ENCODE measurements at places on chromosomes 7 and 10. TPM values are rescaled to one million over a fixed set of nuclear protein-coding genes. Genes with fewer than 3 reads are reported as not detected.

GRCh38 chr10:124233546-124234138 is 140.2 kb upstream of the CHST15 start:
- DNase-seq = no peak

GRCh38 chr10:86197166-86197790 is 169.3 kb downstream of the GRID1 start:
- DNase-seq = no peak

GRCh38 chr7:99079104-99079503 is 64.8 kb downstream of the SMURF1 start:
- no peak for DNase-seq

DNA sequence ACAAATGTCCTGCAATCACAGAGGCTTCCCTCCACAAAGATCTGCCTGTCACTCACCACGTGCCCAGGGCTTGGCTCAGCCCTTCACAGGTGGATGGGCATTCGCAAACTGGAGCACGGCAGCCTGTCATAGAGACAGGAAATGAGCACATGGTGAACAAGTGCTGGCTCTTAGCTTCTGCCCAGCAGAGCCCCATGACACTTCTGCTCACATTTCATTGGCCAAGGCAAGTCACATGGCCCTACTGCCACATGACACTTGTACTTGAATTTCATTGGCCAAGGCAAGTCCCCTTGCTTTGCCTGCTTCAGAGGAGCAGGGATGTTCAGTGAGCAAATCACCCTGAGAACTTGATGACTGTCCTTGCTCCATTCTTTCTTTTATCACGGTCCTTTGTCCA is 110.8 kb upstream of the PPP2R2D start:
- DNase-seq = no peak

DNA sequence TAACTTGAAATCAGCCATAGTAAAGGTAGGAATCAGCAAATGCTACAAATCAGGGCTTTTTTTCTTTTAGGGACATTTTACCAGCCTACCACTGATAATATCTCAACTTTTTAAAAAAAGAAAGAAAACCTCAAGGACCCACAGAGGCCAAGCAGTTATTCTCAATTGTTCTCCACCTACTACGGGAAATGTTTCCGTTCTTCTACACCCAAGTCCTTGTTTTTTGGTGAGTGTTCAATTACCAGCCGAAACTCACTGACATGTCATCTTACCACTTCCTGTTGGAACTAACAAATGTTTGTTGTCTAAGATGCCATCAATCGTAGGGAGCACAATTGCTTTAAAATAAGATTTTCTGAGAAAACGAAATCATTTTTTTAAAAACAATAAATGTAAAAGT is 50.2 kb upstream of the CDK1 start:
- no peak for DNase-seq

DNA sequence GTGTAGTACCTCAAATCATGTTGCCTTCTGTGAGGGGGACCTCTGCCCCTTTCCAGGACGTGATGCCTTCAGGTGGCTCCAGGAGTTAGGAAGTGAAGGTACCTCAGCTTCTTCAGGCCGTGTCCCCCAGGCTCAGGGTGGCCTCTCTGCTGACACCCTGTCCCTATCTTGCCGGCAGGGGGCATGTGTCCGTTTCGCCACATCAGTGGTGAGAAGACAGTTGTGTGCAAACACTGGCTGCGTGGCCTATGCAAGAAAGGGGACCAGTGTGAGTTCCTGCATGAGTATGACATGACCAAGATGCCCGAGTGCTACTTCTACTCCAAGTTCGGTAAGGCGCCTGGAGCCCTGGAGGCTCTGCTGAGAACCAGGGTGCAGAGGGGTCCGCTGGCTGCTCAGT is 9.2 kb downstream of the CPSF4 start:
- no peak for DNase-seq

SPAM1 gene
- total RNA-seq = not detected

TMEM72 gene
- total RNA-seq = not detected
